MCF 10A (cell line): ENCODE measurements at places on chromosomes 6 and 20. TPM values are rescaled to one million over a fixed set of nuclear protein-coding genes. Genes with fewer than 3 reads are reported as not detected.
A peak's percentile ranks its signal among the peaks of the same experiment; 100 is the strongest.

- no peaks in the 10 kb centered on the region for H3K27me3 ChIP-seq
- H3K36me3 ChIP-seq, result no peaks in the 10 kb centered on the region
- peaks cover 7% of the 10 kb centered on the region for H3K4me1 ChIP-seq
- peak overlapping the region; percentile 88 for H3K4me3 ChIP-seq
These were observed 6.9 kb upstream of the MOG start for GRCh38 chr6:29649701-29650673.

- no peaks in the 10 kb centered on the region for H3K4me1 ChIP-seq
- no peaks in the 10 kb centered on the region for H3K36me3 ChIP-seq
- H3K27me3 ChIP-seq, result no peaks in the 10 kb centered on the region
- no peak for DNase-seq
- H3K4me3 ChIP-seq, result no peak overlapping the region
- H3K27ac ChIP-seq, result no peak overlapping the region
These were observed 79.0 kb upstream of the ATXN1 start for GRCh38 chr6:16840291-16840690.

GRCh38 chr6:122323361-122323760 lies 76.1 kb upstream of the HSF2 start:
- no peaks in the 10 kb centered on the region for H3K36me3 ChIP-seq
- peaks cover 13% of the 10 kb centered on the region for H3K4me1 ChIP-seq
- peak overlapping the region; percentile 66 for H3K4me3 ChIP-seq
- H3K27me3 ChIP-seq, result peaks cover 49% of the 10 kb centered on the region

DNA sequence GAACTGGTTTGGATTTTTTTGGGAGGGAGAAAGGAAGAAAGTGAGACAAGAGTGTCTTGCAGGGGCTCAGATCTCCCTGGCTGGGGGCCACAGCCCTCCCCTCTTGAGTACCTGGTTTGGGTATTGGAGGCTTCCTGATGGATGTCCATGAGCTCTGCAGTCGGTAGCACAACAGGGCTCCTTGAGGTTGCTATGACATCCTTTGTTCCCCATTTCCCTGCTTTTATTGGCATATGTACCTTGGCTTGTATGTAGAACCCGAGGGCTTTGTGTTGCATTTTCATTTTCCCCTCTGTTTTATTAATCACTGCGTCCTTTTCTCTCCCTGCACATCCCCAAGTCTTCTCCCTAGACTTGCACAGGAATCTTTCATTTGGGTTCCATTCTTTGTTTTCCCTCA lies 355.5 kb upstream of the TSHZ2 start:
- no peak overlapping the region for H3K27ac ChIP-seq
- no peak for DNase-seq
- no peaks in the 10 kb centered on the region for H3K36me3 ChIP-seq

DNA sequence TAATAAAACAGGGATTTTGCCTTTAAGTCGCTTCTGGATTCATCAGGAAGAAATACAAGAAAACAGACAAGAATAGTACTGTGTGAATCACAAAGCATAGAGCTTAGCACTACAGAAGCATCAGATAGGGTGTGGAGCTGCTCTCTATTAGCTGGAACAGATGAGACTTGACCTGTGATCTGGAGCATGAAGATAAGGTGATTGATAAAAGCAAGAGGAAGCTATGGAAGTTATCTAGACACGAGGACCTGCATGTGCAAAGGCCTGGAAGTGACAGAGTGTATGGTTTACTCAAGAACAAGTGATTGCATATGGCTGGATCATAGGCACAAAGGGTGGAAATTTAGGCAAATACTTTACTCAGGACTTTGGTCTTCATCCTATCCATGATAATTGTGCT lies 112.9 kb upstream of the MLIP start:
- H3K27ac ChIP-seq, result no peak overlapping the region
- H3K27me3 ChIP-seq, result no peaks in the 10 kb centered on the region
- no peaks in the 10 kb centered on the region for H3K36me3 ChIP-seq
- H3K4me1 ChIP-seq, result peaks cover 8% of the 10 kb centered on the region
- DNase-seq, result no peak
- H3K4me3 ChIP-seq, result no peak overlapping the region

The TAGAP gene
- total RNA-seq, result not detected in 2 replicates

- H3K4me1 ChIP-seq, result no peaks in the 10 kb centered on the region
- H3K4me3 ChIP-seq, result peak overlapping the region; percentile 82
- peaks cover 100% of the 10 kb centered on the region for H3K27me3 ChIP-seq
- H3K27ac ChIP-seq, result no peak overlapping the region
- DNase-seq, result no peak
These were observed 546 bp upstream of the KLHL32 start for GRCh38 chr6:96923871-96924493.

DNA sequence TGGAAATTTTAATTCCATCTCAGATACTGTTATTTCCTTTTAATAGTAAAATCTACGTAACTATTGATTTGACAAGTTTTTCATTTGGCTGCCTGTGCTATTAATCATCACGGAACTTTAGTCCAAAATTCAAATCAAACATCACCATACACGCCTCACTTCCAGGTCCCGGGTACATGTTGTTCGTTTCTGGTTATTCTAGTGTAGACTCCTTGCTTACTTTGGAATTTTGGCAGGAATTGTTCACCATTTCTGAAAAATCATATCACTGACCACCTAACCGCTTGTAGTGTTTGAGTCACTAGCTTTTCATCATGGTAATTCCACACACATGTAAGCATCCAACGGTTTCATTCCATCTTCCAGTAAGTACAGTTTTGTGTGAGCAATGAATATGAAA lies 98.0 kb upstream of the NHSL1 start:
- H3K36me3 ChIP-seq, result peaks cover 20% of the 10 kb centered on the region
- peak overlapping the region; percentile 33 for H3K27ac ChIP-seq
- H3K4me3 ChIP-seq, result no peak overlapping the region
- no peak for DNase-seq
- H3K4me1 ChIP-seq, result peaks cover 42% of the 10 kb centered on the region

The COL9A3 gene
- not detected in 2 replicates for total RNA-seq

DNA sequence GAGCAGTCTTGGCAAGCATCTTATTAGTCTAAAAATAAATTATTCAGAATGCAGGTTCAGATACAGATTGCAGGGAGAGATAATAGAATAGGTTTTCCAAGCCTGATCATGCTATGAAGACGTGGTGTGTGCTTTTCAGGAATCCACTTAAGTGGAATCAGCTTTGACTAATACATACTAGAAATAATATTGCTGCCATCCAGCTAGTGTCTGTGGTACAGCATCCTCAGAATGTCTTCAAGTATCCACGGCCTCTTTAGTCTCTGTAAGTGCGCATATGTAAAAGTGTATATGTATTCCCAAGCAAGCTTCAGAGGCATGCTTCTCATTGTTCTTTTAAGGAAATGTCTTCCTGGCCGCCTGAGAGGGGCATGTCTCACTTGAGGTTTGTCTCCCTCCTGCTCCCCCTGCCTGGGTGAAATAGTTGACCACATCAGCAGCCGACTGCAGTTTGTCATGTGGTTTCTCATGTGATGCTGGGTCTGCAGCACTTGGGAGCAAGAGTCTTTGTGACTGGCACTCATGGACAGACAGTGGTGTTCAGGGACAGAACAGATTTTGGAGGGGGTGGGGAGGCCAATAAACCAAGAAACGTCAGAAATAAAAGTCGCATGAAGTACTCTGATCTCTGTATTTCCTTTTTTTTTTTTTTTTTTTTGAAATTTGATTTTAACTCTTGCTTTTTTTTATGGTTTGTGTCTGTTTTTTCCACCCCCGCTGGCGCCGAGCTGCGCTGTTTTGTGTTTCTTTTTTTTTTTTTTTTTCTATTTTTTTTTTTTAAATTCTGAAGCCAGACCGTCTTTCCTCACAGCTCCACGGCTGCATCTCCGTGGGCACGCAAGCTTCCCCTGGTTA lies 150.8 kb downstream of the PRL start:
- H3K36me3 ChIP-seq, result no peaks in the 10 kb centered on the region
- H3K4me3 ChIP-seq, result no peak overlapping the region
- peak; percentile 1 for DNase-seq
- peaks cover 11% of the 10 kb centered on the region for H3K4me1 ChIP-seq

The AKIRIN2 gene
- 47.6 and 48.1 TPM in 2 replicates for total RNA-seq

DNA sequence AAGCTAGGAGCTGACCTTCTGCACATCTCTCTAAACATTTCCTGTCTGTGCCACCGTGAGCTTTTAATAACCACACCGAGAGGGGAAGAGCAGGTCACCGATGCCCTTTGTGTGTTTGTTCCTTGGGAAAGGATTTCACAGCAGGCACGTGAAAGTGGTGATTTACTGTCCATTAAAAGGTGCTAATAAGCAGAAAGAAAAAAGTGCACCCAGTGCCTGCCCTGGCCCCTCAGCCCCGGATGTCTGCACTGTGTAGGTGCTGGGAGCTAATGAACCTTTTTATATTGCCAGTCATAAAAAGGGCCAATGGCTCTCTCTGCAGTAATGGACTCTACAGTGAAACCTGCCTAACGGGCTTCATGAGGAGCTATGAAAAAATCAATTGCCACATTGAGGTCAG lies 312.6 kb downstream of the C6orf118 start:
- H3K27me3 ChIP-seq, result no peaks in the 10 kb centered on the region
- no peak overlapping the region for H3K27ac ChIP-seq
- DNase-seq, result no peak
- H3K36me3 ChIP-seq, result no peaks in the 10 kb centered on the region
- H3K4me3 ChIP-seq, result no peak overlapping the region
- H3K4me1 ChIP-seq, result no peaks in the 10 kb centered on the region

GRCh38 chr6:83597511-83597910 lies 85.2 kb downstream of the PRSS35 start:
- H3K27me3 ChIP-seq, result peaks cover 8% of the 10 kb centered on the region
- peaks cover 6% of the 10 kb centered on the region for H3K4me1 ChIP-seq
- no peaks in the 10 kb centered on the region for H3K36me3 ChIP-seq
- H3K27ac ChIP-seq, result no peak overlapping the region
- DNase-seq, result no peak

The FBXL4 gene
- total RNA-seq, result 11.3 and 15.7 TPM in 2 replicates

DNA sequence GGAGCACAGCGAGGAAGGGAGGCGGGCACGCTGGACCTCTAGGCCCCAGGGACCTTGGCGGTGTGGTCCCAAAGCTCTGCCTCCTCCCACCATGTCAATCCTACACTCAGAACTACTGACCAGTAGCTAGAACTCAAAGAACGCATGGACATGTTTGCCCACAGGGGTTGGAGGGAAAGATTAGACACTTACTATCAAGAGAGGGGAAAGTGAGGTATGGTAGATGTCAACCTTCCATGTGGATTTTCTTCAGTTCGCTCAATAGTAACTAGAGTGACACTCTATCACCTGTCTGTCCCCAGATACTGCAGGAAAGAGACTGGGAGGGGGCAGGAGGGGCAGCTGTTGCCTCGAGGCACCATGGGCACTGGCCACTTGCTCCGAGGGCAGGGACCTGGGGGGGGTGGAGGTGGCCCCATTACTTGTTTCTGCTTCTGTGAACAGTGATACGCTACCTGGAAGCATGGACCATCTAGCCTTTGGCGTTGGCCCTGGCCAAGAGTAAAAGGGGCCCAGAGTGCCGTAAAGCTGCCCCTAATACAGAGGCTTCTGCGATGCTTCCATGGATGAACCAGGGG lies 912 bp upstream of the DIDO1 start:
- H3K27me3 ChIP-seq, result no peaks in the 10 kb centered on the region
- peaks cover 12% of the 10 kb centered on the region for H3K36me3 ChIP-seq
- no peak for DNase-seq
- H3K27ac ChIP-seq, result peak overlapping the region; percentile 95
- peak overlapping the region; percentile 76 for H3K4me3 ChIP-seq
- H3K4me1 ChIP-seq, result peaks cover 31% of the 10 kb centered on the region

DNA sequence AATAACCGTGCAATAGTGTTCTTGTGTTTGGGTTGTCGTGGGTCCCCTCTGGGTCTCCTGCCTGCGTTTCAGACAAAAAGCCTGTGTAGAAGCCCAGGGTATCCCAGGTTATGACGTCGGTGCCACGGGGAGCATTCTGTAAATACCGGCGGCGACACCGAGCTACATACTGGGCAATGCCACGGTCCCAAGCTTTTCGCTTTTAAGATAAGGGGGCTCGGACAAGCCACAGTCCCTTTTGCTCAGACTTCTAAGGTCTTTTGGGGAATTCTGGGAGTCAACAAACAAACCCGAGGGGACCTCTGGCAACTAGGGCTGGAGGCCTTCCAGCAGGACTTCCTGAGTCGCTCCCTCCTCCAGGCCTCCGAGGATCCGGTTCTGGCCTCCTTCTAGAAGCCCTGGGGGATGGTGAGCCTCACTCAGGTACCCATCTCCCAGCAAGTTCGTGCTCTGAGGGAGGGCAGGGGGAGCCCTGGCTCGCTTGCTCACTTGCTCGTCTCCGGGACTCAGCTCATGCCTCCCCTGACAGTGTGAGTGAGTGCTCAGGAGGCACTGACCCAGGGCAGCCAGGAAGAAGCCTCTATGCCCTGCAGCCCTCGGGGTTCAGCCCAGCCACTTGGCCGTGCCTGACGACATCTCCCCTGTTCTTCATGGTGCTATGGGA lies 62.4 kb upstream of the MRPS10 start:
- peaks cover 34% of the 10 kb centered on the region for H3K4me1 ChIP-seq
- peak; percentile 89 for DNase-seq
- peaks cover 35% of the 10 kb centered on the region for H3K36me3 ChIP-seq
- peak overlapping the region; percentile 52 for H3K4me3 ChIP-seq
- H3K27ac ChIP-seq, result peak overlapping the region; percentile 70

DNA sequence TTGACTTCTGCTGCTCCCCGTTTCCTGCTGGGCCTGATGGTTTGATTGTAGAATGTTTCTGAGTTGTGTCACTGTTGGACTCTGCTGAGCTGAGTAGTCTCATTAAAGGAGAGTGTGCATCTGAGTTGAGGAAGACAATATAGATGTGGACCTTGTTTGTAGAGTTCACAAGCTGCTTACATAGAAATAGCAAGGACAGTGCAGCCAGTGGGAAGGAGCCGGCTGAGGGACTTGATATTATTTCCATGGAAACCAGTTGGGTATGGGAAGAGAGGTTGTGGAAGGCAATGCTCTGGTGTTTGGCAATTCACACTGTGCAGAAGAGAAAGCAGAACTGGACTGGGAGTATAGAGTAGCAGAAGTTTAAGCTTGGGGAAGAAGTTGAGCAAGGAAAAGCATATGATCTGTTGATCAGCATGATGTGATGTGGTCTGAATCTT lies 14.8 kb downstream of the IGF2R start:
- H3K36me3 ChIP-seq, result peaks cover 10% of the 10 kb centered on the region
- peak overlapping the region; percentile 8 for H3K4me3 ChIP-seq
- H3K27me3 ChIP-seq, result no peaks in the 10 kb centered on the region
- DNase-seq, result no peak
- peaks cover 52% of the 10 kb centered on the region for H3K4me1 ChIP-seq
- H3K27ac ChIP-seq, result peak overlapping the region; percentile 63

GRCh38 chr20:34074101-34074760 lies 37.8 kb downstream of the EIF2S2 start:
- no peak overlapping the region for H3K4me3 ChIP-seq
- H3K4me1 ChIP-seq, result no peaks in the 10 kb centered on the region
- peaks cover 34% of the 10 kb centered on the region for H3K36me3 ChIP-seq
- no peaks in the 10 kb centered on the region for H3K27me3 ChIP-seq
- no peak overlapping the region for H3K27ac ChIP-seq

GRCh38 chr20:6169251-6169650 lies 46.4 kb upstream of the FERMT1 start:
- peak; percentile 32 for DNase-seq
- H3K27ac ChIP-seq, result no peak overlapping the region
- H3K4me3 ChIP-seq, result no peak overlapping the region
- H3K27me3 ChIP-seq, result no peaks in the 10 kb centered on the region
